Cardiac muscle cell (in vitro differentiated cells and primary cell): ENCODE measurements at places on chromosomes 11 and 22. TPM values are rescaled to one million over a fixed set of nuclear protein-coding genes. Genes with fewer than 3 reads are reported as not detected.

- peaks cover 7% of the 10 kb centered on the region for H3K4me1 ChIP-seq
- H3K27me3 ChIP-seq, result no peaks in the 10 kb centered on the region
- no peak overlapping the region for H3K4me3 ChIP-seq
- H3K27ac ChIP-seq, result no peak overlapping the region
- peak; percentile 33 for DNase-seq
- H3K36me3 ChIP-seq, result no peaks in the 10 kb centered on the region
Observed at GRCh38 chr22:44091021-44091721, 67.1 kb downstream of the PARVB start.

The OR51L1 gene
- not detected in 2 replicates for total RNA-seq

DNA sequence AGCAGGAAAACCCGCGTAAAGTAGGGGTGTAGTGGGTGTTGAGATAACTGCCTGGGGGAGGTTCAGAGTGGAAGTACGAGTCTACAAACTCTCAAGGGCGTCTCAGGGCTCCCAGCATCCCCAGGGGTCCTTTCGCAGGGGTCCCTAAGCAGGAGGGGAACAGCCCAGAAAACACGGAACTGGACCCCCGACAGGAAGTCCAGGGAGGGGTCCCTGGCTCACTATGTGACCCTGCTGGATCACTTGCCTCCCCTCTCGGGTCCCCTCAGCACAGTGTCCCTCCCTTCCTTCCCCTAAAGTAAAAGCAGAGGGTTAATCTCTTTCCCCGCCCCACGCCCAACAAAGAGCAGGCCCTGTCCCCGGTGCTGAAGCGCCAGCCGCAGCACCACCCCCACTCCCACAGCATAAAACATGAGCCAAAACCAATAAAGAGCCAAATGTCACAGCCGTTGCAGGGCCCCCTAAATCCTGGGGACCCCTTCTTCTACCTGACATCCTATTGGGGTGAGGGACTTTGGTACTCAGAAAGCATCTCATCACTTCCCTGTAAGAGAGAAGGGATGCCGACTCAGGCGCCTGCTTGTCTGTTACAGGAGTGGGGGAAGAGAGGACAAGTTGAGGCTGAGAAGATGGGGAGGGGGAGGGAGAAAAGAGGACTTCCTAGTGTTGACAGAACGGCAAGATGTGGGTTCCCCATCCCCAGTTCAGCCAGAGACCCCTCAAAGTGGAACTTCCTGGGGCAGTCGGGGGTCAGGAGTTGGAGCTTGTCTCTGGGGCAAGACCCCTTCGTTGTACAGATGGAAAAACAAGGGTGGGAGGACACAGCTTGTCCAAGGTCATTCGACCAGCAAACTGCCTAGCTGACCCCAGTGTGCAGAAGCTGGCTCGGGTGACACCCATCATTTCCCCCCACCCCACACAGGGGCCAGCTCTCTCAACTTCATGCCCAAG is 1.4 kb upstream of the NEFH start:
- no peak overlapping the region for H3K4me3 ChIP-seq
- peaks cover 62% of the 10 kb centered on the region for H3K27me3 ChIP-seq
- peak; percentile 72 for DNase-seq

DNA sequence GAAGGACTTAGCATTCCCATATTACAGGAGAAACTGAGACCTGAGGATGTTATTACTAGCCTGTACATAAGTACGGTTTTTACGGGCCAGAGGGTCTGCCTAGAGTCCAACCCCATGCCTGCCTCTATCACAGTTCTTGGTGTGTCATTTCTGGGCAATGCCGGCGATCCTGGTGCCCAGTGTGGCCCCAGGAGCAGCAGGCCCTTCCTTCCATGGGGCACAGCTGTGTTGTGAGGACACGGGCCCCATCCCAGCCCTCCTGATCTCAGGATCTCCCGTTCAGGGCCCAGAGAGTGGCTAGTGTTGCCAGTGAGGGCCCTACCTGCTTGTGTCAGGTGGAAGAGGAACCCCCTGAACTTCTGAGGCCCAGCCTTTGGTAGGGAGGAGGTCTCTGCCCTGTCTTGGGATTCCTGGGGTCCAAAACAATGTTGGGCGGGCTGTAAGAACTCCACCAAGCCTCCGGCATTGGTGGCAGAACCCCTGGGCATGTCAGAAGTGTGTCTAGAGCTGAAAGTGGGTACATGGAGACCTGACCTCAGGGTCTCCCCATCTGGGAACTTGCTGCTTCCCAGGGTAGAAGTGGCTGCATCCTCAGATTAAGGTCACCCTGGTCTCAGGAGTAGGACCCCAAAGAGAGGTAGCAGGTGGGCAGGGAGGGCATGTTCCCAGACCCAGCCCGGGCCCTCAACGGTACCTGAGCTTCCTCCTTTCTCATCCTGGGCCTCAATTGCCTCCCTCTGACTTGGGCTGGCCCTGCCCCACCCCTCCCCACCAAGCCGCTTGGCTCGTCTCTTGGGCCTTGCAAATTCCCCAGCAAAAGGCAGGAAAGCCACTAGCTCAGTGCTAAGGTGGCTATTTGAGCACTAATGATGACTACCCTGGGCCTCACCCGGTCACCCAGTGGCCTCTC is 74.6 kb upstream of the KCNQ1OT1 start:
- H3K27me3 ChIP-seq, result no peaks in the 10 kb centered on the region
- H3K36me3 ChIP-seq, result no peaks in the 10 kb centered on the region
- DNase-seq, result no peak
- no peak overlapping the region for H3K27ac ChIP-seq
- peaks cover 34% of the 10 kb centered on the region for H3K4me1 ChIP-seq
- H3K4me3 ChIP-seq, result no peak overlapping the region

The ACRV1 gene
- not detected in 2 replicates for total RNA-seq

- H3K27ac ChIP-seq, result no peak overlapping the region
- H3K36me3 ChIP-seq, result no peaks in the 10 kb centered on the region
- peaks cover 3% of the 10 kb centered on the region for H3K4me1 ChIP-seq
Observed at GRCh38 chr11:94581926-94582325, 14.8 kb downstream of the PIWIL4 start.

- no peak overlapping the region for H3K27ac ChIP-seq
- no peak overlapping the region for H3K4me3 ChIP-seq
- DNase-seq, result no peak
- no peaks in the 10 kb centered on the region for H3K27me3 ChIP-seq
Observed at GRCh38 chr11:15651816-15652215, 537.1 kb downstream of the INSC start.

DNA sequence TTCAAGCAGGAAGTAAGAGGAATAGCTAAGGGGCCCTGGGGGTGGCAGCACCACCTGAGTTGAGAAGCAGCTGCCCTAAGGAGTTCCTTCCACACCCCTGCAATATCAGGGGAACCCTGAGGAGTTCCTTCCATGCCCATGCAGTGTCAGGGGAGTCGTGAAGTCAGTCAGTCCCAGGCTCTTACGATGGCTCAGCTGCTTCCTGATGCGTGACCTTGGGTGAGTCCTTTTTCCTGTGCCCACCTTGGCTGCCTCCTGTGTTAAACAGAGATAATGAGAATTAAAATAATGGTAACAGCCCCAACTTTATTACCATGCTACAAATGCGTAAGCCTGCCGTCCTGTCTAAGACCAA is 181.1 kb downstream of the MIAT start:
- H3K27ac ChIP-seq, result no peak overlapping the region
- no peaks in the 10 kb centered on the region for H3K27me3 ChIP-seq
- no peak for DNase-seq
- H3K4me1 ChIP-seq, result peaks cover 3% of the 10 kb centered on the region
- no peaks in the 10 kb centered on the region for H3K36me3 ChIP-seq

- DNase-seq, result peak; percentile 86
- H3K27ac ChIP-seq, result no peak overlapping the region
- H3K27me3 ChIP-seq, result peaks cover 39% of the 10 kb centered on the region
- H3K4me1 ChIP-seq, result peaks cover 4% of the 10 kb centered on the region
- H3K36me3 ChIP-seq, result no peaks in the 10 kb centered on the region
Observed at GRCh38 chr11:128575961-128576350, 11.4 kb downstream of the ETS1 start.

The CD3E gene
- not detected in 2 replicates for total RNA-seq

GRCh38 chr11:95795627-95796295 is 5.5 kb downstream of the CEP57 start:
- H3K4me3 ChIP-seq, result no peak overlapping the region
- no peak overlapping the region for H3K27ac ChIP-seq
- peaks cover 9% of the 10 kb centered on the region for H3K4me1 ChIP-seq
- no peaks in the 10 kb centered on the region for H3K27me3 ChIP-seq

GRCh38 chr11:72336163-72336562 is 92.2 kb upstream of the PHOX2A start:
- no peaks in the 10 kb centered on the region for H3K4me1 ChIP-seq
- no peaks in the 10 kb centered on the region for H3K27me3 ChIP-seq
- no peak overlapping the region for H3K27ac ChIP-seq
- no peak for DNase-seq
- H3K36me3 ChIP-seq, result no peaks in the 10 kb centered on the region
- no peak overlapping the region for H3K4me3 ChIP-seq

The APOC3 gene
- total RNA-seq, result 2.3 TPM in 1 of 2 replicates, not detected in the other

The ELF5 gene
- total RNA-seq, result not detected in 2 replicates

The OR2D2 gene
- total RNA-seq, result not detected in 2 replicates

GRCh38 chr11:92671081-92671480 is 298.4 kb upstream of the MTNR1B start:
- H3K27ac ChIP-seq, result no peak overlapping the region
- H3K4me1 ChIP-seq, result no peaks in the 10 kb centered on the region
- H3K4me3 ChIP-seq, result no peak overlapping the region
- H3K36me3 ChIP-seq, result no peaks in the 10 kb centered on the region
- no peak for DNase-seq

- no peak overlapping the region for H3K4me3 ChIP-seq
- H3K36me3 ChIP-seq, result no peaks in the 10 kb centered on the region
- H3K27ac ChIP-seq, result no peak overlapping the region
- no peaks in the 10 kb centered on the region for H3K4me1 ChIP-seq
- no peak for DNase-seq
Observed at GRCh38 chr11:110113505-110113904, 20.3 kb downstream of the ZC3H12C start.

The SLC22A25 gene
- not detected in 2 replicates for total RNA-seq

GRCh38 chr22:50232481-50233151 is 12.2 kb downstream of the TUBGCP6 start:
- no peaks in the 10 kb centered on the region for H3K4me1 ChIP-seq
- no peak overlapping the region for H3K4me3 ChIP-seq
- no peaks in the 10 kb centered on the region for H3K36me3 ChIP-seq
- H3K27ac ChIP-seq, result no peak overlapping the region

The MS4A15 gene
- total RNA-seq, result not detected in 2 replicates

The RAPSN gene
- not detected in 2 replicates for total RNA-seq

The NRGN gene
- 1.1 and 2.1 TPM in 2 replicates for total RNA-seq

The MAPK11 gene
- total RNA-seq, result 0.49 and 0.63 TPM in 2 replicates

The FOLH1 gene
- 0.53 TPM in 1 of 2 replicates, not detected in the other for total RNA-seq

DNA sequence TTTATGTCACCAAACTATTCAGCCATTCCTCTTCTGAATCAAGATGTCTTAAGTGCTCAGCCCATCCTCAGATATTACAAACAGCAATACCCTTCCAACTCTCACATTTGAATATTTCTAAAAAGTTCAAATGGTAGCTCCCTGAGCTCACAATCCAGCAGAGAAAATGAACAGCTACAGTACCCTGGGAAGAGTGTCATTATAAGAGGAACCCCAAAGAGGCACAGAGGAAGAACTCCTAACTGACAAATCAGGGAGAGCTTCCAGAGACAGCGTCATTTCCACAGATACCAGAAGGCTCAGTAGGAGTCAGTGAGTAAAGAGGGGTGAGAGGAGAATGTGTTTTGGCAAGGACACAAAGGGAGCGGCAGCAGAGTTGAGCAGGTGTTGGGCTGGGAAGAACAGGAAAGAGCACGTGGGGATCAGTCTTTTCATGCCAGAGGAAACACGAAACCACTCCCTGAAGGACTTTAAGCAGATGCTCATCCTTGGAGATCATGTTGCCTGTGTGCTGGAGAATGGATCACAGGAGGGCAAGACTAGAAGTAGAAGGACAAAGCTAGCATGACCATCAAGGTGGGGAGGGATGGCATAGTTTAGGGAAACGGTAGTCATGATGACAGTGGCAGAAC is 4.3 kb downstream of the CLTCL1 start:
- H3K27ac ChIP-seq, result no peak overlapping the region
- DNase-seq, result peak; percentile 21
- H3K27me3 ChIP-seq, result no peaks in the 10 kb centered on the region
- H3K4me1 ChIP-seq, result no peaks in the 10 kb centered on the region

- H3K27ac ChIP-seq, result no peak overlapping the region
- no peak for DNase-seq
- peaks cover 6% of the 10 kb centered on the region for H3K4me1 ChIP-seq
- no peak overlapping the region for H3K4me3 ChIP-seq
Observed at GRCh38 chr22:46293577-46294260, 3.0 kb upstream of the GTSE1 start.

The RAB39A gene
- 0.24 and 0.88 TPM in 2 replicates for total RNA-seq

DNA sequence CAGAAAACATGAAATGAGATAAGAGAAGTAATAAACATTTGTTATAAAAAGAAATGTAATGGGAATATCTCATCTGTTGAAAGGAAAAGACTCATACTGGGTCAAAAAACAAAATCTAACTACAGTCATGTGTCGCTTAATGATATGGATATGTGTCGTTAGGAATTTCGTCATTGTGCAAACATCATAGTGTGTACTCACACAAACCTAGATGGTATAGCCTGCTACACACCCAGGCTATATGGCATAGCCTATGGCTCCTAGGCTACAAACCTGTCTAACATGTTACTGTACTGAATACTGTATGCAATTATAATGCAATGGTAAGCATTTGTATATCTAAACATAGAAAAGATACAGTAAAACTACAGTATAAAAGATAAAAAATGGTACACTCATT is 89.8 kb upstream of the ZC3H12C start:
- no peaks in the 10 kb centered on the region for H3K36me3 ChIP-seq
- DNase-seq, result no peak
- no peak overlapping the region for H3K27ac ChIP-seq
- no peaks in the 10 kb centered on the region for H3K4me1 ChIP-seq

GRCh38 chr11:36037031-36037430 is 93.2 kb downstream of the LDLRAD3 start:
- H3K27ac ChIP-seq, result no peak overlapping the region
- H3K27me3 ChIP-seq, result no peaks in the 10 kb centered on the region
- H3K4me1 ChIP-seq, result peaks cover 10% of the 10 kb centered on the region
- DNase-seq, result peak; percentile 70
- H3K4me3 ChIP-seq, result no peak overlapping the region

The TUB gene
- 22.9 and 48.2 TPM in 2 replicates for total RNA-seq

DNA sequence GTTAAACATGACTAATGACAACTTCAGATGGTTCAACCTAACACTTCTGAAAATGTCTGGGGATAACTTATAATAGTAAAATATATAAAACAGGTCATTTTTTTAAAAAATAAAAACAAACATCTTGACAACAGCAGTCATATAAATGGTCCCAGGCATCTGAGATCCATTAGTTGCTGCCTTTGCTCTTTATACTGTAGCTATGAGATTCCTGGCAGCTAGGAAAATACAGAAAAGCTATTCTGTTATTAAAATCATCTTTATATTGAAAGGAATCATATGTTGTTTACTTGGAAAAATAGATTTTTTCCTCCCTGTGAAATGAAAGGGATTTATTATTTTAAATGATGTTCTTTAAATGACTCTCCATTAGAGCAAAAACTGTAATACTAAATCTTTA is 55.7 kb upstream of the DEUP1 start:
- no peak overlapping the region for H3K4me3 ChIP-seq
- H3K36me3 ChIP-seq, result no peaks in the 10 kb centered on the region
- peaks cover 20% of the 10 kb centered on the region for H3K4me1 ChIP-seq
- DNase-seq, result no peak
- H3K27me3 ChIP-seq, result no peaks in the 10 kb centered on the region
